ENCODE measurements at places on chromosomes 3 and 15. TPM values are rescaled to one million over a fixed set of nuclear protein-coding genes. Genes with fewer than 3 reads are reported as not detected.

Gene GPR171
- not detected for total RNA-seq

Gene RHOA
- total RNA-seq, result 271 TPM

Gene ECE2
- not detected for total RNA-seq

Gene ADAMTS7
- total RNA-seq, result 10.2 TPM

Gene PCSK6
- 20.8 TPM for total RNA-seq

Gene ERC2
- 0.16 TPM for total RNA-seq

Gene PLSCR5
- not detected for total RNA-seq

Gene PSTPIP1
- 3.5 TPM for total RNA-seq

Gene LMAN1L
- 16.3 TPM for total RNA-seq

Gene MASP1
- 177 TPM for total RNA-seq

Gene PDZRN3
- 152 TPM for total RNA-seq

DNA sequence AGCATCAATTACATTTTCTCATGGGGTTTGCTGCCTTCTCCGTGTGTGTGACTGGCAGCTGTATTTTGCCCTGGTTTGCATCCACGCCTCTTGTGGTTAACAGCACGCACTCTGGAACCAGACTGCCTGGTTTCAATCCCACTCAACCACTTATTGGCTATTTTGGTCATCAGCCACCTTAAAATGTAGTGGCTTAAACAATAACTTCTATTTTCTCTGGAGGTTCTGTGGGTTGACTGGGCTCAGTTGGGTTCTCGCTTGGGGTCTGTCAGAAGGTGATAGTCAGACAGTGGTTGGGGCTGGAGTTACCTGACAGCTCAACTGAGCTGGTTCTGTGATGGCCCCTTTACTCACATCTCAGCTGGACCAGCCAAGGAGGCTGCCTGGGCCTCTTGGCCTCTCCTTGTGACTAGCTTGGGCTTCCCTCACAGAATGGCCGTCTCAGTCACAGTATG, 36.8 kb downstream of the EHD4 start:
- no peak for DNase-seq

DNA sequence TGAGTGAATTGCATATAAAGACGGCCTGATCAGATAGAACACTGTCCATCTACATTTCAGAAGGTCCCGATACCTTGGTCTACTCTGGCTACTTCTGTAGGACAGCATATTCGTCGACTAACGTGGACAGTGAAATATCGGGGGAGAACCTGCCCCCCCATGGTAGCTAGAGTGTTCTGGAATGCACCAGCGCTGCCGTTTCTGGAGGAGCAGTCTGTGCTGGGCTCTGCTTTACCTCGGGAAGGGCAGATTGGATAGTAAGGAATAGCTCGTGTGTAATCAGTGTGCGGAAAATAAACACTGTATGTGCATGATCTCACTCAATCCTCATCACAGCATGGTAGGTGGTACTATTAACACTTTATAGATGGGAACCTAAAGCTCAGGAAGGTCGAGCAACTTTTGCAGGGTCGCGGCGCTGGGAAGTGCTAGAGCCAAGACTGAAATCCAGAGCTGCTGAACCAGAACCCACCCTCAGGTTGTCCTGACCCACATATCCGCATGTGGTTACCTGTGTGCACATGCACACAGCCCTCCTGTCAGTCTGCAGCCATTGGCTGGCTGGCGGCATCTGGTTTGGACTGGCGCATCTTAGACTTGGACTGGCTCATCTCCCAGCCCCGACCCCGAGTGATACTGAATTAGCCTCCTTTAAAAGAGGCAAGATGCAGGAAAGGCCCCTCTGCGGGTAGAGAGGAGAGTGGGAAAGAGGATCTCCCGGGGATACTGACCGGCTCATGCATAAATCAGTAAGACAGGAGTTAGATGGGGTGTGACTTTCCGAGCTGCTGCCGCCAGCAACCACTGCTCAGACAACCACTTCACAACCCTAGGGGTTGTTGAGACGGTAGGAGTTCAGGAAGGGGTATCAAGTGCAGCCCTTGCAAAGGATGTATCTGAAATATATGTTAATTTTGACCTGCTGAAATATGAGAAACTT, 155.0 kb upstream of the BHLHE40 start:
- no peak for DNase-seq

GRCh38 chr3:49410066-49410845, 1.5 kb downstream of the RHOA start:
- no peak for DNase-seq

DNA sequence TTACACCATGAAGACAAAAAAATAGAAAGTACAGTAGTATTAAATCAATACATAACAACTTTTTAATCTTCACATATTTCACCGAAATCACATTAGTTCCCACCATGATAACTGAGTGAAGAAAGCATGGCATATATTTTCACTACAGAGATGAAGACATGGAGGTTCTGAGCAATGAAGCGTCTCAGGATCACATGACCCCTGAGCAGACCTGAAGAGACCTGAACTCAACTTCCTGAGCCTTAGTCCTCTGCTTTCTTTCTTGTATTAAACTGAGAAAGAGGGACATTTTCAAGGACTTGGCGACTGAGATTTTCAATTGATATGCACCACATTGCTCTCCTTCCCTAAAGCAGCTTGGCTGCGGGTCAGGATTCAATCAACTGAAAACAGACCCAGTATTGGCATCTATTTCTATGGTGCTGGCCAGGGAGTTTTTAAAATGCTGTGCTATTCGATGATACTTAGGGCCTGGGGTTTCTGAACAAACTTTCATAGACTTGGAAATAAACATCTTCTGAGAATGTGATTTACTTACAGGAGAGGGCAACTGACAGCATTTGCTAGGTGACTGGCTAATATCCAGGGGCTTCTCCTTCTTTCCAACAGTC, 165.1 kb downstream of the LSAMP start:
- no peak for DNase-seq

- DNase-seq, result peak; percentile 98
These were observed 852 bp upstream of the BHLHE40 start for GRCh38 chr3:4978204-4978965.

- DNase-seq, result no peak
These were observed 267.1 kb upstream of the TPRG1 start for GRCh38 chr3:188904670-188905069.

GRCh38 chr3:129045675-129046036, 14.9 kb upstream of the GP9 start:
- no peak for DNase-seq

DNA sequence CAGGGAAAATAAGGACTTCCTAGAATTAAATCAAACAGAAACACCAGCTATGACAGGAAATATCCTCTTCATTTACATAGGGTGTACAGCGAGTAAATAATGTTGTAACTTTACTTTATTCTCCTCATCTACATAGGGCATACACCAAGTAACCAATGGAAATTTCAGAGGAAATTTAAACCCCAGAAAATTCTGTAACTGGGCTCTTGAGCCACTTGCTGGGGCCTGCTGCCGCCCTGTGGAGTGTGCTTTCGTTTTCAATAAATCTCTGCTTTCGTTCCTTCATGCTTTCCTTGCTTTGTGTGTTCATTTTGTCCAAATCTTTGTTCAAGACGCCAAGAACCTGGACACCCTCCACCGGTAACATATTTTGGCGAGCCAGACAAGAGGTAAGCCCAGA, 990.4 kb upstream of the CADM2 start:
- DNase-seq, result no peak

DNA sequence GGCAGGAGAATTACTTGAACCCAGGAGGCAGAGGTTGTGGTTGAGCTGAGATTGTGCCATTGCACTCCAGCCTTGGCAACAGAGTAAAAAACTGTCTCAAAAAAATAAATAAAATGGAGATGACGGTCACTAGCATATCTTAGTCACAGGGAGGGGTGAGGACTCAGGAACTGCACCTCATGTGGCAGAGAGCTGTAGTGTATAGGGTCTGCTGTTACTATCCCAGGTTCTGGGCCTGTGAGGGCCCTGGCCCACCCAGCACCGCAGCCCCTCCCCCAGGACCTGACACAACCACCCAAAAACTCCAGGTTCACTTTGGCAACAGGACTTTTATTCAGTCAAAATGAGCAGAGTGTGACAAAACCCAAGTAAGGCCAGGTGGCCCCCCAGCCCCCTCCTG, 22.3 kb downstream of the RNU5B-1 start:
- no peak for DNase-seq

DNA sequence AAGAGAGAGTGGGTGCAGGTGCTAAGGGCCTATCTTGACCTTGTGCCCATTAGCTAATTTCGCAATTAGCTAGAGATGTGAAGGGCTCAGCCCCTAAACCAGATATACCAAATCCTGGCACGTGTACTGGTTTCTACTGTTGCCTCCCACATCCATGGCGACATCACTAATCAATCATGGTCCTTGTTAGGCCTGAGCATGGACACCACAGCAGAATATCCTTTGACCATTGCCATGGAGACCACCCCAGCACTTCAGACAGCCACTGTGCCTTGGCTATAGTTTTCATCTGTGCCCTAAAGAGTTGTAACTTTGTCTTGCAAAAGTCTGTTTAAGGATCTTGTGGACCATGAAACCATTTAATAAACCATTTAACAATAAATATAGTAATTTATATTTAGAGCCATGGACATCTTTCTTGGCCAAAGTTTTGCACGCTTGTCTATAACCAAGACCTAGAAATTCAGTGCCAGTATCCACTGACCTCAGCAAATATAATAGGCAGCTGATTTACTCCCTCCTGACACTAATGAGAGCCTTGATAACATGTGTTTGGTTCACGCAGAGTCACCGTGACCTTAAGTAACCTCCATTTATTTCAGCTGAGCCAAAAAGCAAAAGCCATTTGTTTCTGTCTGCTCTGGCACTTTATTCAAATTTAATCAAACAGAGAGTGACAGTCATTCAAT, 43.4 kb downstream of the COLQ start:
- no peak for DNase-seq

- no peak for DNase-seq
These were observed 4.6 kb upstream of the SMCO1 start for GRCh38 chr3:196519718-196520082.

DNA sequence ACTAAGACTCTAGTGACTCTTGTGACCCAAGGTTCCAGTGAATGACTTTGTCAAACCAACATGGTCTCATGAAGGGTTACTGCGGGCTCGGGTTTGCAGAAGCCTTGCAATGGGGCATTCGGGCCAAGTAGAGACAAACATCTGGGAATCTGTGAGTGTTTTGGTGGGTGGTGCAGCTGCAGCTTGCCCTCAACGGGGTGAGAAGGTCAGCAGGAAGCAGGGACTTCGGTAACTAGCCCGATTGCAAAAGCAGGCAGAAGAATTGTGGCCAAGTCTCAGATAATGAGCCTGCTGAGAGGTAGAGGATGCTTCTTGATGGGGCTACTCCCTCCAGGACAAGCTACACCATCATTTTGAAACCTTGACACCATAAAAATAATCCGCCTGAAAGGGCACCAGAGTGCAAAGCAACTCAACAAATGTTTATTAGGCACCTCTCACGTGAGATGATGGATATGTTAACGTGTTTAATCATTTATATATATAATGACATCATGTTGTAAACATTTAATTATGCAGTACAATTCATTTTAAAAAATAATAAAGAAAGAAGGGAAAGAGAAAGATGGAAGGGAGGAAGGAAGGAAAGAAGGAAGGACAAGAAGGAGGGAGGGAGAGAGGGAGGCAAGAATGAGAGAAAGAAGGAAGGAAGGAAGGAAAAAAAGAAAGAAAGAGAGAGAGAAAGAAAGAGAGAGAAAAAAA, 263.9 kb upstream of the IGF1R start:
- DNase-seq, result no peak

- peak; percentile 33 for DNase-seq
These were observed 11.9 kb downstream of the GRM2 start for GRCh38 chr3:51718547-51719409.

GRCh38 chr3:187445356-187445755, 77.2 kb downstream of the RTP4 start:
- DNase-seq, result no peak

DNA sequence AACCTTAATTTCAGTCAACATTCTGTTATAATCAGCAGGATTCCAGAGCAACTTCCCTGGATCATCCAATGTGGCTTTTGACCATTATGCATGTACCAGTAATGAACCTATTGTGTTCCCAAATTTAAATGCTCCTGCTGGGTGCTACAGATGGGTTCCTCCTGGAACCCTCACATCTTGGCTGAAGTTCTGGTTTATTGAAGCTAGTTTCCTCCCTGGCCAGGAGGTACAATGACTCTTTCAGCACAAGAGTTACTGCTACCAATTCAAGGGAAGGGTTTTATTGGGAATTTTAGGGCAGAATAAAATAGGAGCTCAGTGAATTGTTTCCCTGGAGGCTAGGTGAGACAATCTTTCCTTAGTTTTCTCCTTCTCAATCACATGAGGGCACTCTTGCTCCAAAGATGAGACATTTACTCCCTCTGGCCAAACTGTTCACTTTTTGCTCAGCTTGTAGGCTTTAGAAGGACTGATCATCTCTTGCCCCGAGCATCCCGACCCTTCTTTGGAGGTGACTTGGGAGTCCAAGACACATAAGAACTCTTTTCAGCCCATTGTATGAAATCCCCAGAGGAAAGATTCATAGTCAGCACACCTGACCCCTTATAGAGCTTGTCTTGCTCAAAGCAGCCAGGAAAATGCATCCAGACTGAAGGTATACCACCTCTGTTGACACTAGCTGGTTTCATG, 8.8 kb upstream of the NPHP3 start:
- no peak for DNase-seq

DNA sequence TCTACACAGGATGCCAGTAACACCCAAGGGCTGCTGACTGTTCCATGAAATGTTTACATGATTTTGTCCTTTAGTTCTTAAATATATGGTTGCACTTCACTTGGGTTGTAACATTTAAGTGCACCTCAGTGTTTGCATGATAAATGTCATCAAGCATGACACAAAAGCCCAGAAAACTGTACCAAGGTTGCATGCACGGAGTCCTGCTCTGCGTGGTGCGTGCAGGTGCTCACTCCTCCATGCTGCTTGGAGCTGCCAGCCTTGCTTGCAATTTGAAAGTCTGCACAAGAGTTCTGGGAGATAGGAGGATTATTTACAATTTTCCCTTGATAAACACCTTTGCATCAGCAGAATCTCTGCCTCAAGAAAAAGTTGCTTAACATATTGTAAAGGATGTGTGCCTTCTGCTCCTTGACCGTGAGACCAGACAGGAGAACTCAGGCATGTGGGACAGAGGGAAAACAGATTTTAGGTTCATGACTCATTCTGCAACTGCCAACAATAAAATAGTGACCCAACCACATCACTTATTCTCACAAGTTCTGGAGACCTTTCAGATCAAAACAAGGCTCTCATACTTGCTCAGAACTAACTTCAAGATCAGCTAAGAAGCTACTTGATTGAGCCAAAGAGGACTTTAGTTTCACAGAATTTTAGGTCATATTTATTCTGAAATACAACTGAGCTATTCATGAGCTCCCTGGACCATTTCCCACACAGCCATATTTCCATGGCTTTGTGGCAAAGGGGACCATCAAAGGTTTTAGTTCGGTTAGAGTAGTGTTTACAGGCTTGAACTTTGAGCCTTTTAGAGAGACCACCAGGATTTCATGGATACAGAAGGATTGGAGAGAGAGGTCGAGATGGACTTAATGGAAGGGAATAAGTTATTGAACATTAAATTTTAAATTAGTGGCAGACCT, 128.4 kb upstream of the ZBED2 start:
- no peak for DNase-seq
